ENCODE measurements at places on chromosomes 3 and 15.

- DNase-seq: no peak
Observed at GRCh38 chr15:88403351-88403791, 63.8 kb downstream of the MRPL46 start.

- DNase-seq: no peak
Observed at GRCh38 chr15:69685512-69686452, 233.2 kb downstream of the RPLP1 start.

- DNase-seq: no peak
Observed at GRCh38 chr3:114566162-114566755, 272.4 kb downstream of the TIGIT start.

DNA sequence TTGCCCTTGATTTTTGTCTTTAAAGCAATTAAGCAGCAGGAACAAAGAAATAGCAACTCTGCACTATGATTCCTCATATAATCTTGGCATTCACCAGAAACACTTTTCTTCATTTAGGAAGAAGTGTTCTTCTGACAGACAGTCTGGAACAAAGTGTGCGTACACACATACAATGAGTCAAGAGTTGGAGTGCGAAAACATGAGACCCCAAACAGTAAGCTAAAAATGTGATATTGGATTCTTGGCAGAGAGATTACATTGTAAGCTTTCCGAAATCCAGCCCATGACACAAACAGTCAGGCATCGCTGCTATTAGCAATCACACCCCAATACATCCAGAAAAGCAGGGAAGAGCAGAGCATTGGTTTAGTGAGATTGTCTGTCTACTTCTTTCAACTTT is 306.7 kb upstream of the TBC1D5 start:
- no peak for DNase-seq

DNA sequence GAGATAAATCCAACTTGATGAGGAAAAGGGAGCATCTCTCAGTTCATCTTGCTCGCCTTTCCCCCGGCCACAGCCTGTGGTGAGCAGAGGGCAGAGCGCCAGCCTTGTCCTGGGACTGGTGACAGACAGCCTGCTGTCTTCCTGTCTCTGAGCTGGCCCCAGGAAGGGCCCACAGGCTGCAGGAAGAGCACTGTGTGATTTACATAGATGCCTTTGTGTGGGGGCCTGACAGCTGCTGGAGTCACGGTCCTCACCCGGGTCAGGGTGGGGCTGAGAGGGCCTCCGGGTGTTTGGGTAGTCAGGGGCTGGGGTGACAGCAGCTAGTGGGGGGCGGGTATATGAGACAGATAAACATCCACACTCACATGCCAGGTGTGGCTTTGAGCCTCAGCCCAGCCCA is 29.3 kb downstream of the PLA2G4D start:
- DNase-seq: no peak

DNA sequence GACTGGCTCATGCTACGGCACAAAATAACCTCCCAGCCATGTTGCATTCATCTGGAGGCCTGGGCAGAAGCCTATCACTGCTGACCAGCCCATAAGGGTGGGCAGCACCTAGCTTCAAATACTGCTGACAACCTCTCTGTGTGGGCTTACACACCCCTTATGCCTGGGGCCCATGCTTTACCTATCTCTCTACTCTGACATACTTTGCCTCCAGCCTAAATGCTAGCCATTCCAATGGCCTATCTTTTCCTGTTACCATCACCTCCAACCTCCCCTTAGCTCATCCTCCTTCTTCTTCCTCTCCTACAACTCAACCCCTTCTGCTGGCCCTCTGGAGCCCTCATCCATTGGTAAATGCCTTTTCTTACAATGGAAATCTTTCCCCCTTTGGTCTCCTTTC is 41.0 kb upstream of the PPP2R3A start:
- no peak for DNase-seq

- DNase-seq: no peak
Observed at GRCh38 chr3:81624756-81625155, 136.7 kb downstream of the GBE1 start.

DNA sequence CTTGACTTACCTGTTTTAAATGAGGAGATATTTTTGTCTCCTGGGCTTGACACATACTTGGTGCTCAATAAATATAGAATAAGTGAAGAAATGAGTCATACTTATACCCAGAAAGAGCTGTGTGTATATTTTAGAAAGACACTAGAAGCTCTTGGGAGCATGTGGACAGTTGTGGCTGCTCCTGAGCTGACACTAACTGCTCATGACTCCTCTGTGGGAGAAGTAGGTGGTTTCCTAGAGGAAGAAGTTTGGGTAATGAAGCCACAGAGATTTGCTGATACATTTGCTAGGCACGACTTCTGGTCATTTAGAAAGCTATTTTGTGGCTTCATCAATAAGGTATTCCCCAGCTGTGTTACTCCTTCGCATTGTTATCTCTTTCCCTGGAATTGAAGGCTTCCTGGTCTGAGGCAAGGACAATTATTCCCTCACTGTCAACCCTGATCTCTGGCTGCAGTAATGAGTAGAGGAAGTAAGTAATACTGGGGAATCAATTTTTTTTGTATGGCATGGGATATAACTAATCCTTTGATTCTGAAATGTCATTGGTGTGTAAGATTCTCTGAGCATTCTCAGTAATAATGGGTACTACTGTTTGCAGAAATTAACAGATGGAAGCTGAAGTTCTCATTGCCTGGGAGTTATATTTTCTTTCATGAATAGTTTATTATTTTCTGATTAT is 79.6 kb upstream of the DCBLD2 start:
- no peak for DNase-seq

DNA sequence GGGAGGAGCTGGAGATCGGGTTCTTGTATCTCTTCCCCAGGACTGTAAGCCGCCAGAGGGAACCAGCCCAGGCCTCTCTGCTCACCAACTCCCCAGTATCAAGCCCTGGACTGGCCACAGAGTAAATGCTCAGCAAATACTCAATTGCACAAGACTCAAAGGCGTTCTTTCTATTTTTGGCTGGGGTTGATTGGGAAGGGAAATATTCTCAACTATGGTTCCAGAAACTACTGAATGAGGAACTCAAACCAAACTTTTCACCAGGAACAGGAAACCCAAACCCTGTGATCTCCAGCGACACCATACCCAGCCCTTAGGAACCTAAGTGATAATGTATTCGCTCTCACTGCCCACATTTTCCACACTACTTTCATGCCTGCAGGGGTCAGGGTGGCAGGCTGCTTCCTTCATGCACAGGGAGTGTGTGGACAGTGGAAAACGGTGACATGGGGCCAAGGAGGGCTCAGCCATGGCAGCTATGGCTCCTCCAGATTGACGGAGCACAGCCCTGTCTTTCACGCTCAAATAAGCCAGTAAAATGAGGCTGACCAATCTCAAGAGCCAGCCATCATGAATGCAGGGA is 124.7 kb upstream of the RAD18 start:
- DNase-seq: no peak

- no peak for DNase-seq
Observed at GRCh38 chr3:87837076-87837475, 221.7 kb downstream of the CGGBP1 start.

DNA sequence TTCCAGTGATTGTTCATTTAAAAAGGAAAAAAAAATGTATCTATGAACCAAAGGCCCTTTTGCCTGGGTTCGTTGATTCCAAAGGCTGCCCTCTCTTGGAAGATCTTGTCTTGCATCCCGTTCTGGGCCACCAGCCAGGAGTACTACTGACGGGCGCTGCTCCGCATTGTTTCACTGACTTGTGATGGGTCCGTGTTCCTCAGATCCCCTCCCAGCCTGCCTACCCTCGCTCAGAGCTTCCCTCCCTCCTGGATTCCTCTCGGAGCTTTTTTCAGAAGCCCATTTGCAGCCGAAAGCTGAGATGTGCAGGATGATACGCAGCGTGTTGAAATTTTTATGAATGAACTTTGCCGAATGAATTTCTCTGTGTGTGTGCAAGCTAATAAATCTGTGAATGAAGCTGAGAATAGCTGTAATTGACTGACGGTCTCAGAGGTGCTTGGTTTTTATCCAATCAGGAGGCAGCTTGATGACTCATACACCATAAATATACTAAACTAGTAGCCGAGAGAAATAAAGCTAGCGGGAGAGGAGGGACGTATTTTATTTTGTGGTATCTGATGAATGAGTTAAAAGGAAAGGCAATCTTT is at the start of gene SHC4:
Gene SHC4, minus strand, starts transcription at position 396 of the 590 bp plus-strand sequence. CDS start 904 bp downstream, outside the sequence.
- DNase-seq: no peak

DNA sequence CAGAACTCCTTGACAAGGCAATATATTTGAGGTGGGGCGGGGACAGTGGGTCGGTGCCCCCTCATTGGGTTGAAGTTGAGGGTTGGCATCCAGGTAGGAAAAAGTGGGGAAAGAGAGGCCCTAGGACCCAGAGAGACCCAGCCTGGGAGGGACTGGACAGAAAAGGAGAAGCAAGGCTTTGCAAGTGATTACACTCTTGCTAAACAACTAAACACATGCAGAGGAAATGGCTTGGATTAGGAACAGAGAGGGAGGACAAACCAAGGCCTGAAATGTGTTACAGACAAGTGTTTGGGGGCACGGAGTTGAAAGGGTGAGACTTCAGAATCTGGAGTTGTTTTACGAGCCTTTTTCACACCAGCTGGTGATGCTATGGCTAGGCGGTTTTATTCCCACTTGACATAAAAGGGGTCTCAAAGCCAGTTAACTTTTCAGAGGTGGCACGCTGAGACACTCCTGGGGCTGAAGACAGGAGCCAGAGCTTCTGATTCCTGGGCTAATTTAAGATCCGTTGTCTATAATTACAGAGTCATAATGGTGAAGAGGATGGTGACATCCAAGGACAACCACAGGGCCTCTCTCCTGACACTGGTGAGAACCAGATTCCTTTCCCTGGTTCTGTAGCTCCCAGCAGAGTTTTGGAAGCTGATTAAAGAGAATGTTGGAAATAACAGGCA is 7.7 kb upstream of the KCTD6 start:
- no peak for DNase-seq

DNA sequence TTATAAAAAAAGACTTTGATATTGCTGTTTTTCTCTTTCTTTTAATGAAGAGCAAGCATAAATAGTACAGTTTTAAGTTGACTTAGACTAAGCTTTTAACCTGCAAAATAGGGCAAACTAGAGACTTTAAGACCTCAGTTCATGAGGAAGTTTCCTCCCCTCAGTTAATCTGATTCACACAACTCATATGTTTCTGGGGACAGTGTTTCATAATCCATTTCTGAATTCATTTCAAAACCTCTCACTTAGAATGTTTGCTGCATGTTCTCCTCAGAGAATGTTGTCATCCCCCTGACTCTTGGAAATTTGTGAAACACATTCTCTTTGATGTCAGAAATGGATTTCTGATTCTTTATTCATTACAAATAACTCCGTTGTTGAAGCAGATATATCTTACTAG is 79.3 kb upstream of the SKOR1 start:
- DNase-seq: no peak

- DNase-seq: no peak
Observed at GRCh38 chr3:144521131-144521530, 549.5 kb downstream of the DIPK2A start.

DNA sequence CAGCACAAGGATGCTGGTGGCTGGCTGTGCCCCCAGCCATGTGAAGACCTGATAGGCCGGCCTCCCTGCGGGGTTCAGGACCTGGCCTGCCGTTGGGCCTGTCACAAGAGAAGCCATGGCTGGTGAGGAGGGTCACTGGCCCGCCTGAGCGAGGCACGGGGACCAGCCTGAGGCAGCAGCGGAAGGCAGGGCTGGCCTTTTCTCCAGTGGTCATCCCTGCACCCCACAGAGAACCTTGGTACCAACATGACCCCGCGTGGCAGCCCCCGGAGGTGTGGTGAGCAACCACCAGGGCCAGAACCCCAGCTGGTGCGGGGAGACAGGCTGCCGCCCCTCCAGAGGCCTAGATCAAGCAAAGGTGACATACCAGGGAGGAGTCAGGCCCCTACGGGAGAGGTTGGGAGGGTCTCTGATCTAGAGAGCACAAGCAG is 134.1 kb upstream of the MEF2A start:
- no peak for DNase-seq

GRCh38 chr3:176663837-176664831 is 533.1 kb downstream of the TBL1XR1 start:
- no peak for DNase-seq

DNA sequence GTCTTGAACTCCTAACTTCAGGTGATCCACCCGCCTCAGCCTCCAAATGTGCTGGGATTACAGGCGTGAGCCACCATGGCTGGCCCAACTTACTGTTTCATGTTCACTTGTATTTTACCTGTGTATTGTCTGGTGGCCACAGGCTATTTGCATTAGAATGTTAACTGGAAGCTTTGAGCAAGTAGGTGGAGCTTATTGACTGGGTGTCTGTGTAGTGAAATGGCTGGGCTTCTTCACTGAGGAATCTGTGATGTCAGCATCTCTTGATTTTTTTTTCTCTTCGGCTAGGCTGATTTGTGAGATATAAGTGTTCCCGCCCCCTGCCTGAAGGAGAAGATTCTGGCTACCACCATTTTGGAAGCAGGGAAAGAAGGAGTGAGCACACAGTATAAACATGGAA is 237.8 kb upstream of the PEX5L start:
- DNase-seq: no peak

GRCh38 chr15:66882251-66883020 is 180.4 kb downstream of the SMAD6 start:
- no peak for DNase-seq

GRCh38 chr3:12798559-12799179 is 2.2 kb downstream of the CAND2 start:
- no peak for DNase-seq

DNA sequence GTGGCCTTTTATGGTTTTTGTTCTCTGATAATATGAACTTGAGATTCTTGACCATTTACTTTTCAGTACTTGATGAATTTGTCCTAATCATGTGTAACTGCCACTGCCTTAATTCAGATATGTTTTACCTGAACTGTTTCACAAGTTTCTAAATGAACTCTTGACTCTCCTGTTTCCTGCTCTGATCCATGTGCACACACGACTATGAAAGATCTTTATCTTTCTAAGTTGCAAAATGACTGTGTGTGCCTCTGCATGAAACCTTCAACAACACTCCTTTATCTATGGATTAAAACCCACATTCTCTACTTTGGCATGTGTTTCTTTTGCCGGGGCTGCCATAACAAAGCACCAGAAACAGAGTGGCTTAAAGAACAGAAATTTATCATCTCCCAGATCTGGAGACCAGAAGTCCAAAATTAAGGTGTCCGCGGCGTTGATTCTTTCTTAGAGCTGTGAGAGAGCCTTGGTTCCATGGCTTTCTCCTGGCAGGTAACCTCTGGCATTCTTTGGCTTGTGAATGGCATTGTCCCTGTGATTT is 275.0 kb downstream of the ADAMTSL3 start:
- DNase-seq: no peak

GRCh38 chr15:30062881-30063280 is 19.9 kb upstream of the GOLGA8J start:
- no peak for DNase-seq
